T follicular helper cell (primary cell): ENCODE measurements at places on chromosomes 13 and 19.

- no peak for DNase-seq
These were observed 3.9 kb downstream of the SPIB start for GRCh38 chr19:50422397-50423278.

GRCh38 chr13:36493046-36493445 is 60.8 kb downstream of the CCNA1 start:
- no peak for DNase-seq

DNA sequence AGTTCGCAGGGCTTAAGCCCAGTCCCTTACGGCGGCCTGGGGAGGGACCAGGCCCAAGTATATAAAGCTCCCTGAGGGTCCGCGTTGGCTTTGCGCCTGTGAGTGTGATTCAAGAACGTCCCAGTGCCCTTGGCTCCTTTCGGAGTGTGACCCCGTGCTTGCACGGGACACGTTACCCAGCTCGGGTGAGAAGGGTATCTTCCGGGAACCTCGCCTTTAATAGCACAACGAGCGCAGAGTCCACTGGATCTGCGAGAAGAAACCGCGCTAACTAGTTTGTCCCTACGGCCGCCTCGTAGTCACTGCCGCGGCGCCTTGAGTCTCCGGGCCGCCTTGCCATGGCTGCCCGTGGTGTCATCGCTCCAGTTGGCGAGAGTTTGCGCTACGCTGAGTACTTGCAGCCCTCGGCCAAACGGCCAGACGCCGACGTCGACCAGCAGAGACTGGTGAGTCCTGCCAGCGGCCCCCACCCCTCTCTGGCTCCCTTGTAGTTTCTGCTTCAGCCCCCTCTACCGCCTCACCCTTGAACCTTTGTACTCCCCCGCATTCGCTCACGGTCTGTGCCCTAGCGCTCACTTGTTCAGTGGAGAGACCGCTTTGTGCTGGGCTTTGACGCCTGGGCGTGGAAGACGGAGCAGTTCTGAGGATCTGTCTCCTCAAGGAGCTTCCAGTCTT is at the start of gene DNAJC15:
Gene DNAJC15, plus strand, starts transcription at position 298 of the 675 bp plus-strand sequence. Its CDS starts 41 bp downstream, at position 339.
- peak; percentile 21 for DNase-seq

- DNase-seq = no peak
These were observed 13.5 kb upstream of the PLEKHF1 start for GRCh38 chr19:29651622-29652394.
